Activated T-cell treated with anti-CD3 and anti-CD28 coated beads for 48 hours (primary cell): ENCODE measurements at places on chromosomes 2 and 18.

- no peak for DNase-seq
These were observed 118.2 kb downstream of the CLIP4 start for GRCh38 chr2:29233428-29233827.

DNA sequence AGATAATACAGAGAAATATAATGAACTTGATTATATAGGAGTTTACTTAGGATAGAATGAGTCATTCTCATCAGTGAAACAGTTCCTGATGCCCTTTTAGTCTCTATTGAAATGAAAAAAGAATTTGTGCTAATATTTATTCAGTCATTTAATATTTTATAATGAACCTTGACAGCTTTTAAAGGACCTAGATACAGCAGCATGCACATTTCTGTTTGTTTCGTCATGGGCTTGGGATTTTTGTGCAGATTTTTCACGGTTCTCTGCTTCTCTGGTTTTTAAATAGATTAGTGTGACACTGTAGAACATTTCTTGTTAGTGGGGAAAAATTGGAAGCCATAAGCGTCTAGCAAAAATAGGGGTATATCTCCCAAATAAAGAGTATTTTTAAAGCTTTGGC is 60.7 kb downstream of the NABP1 start:
- no peak for DNase-seq

- no peak for DNase-seq
These were observed 3.5 kb upstream of the NAGK start for GRCh38 chr2:71064754-71065621.

GRCh38 chr2:190837952-190838361 is 42.7 kb upstream of the GLS start:
- no peak for DNase-seq
